ENCODE measurements at places on chromosomes 5 and 9.

GRCh38 chr5:153039501-153039900 lies 451.0 kb upstream of the GRIA1 start:
- no peak for DNase-seq

GRCh38 chr9:113529336-113530009 lies 65.9 kb downstream of the RGS3 start:
- DNase-seq: no peak

DNA sequence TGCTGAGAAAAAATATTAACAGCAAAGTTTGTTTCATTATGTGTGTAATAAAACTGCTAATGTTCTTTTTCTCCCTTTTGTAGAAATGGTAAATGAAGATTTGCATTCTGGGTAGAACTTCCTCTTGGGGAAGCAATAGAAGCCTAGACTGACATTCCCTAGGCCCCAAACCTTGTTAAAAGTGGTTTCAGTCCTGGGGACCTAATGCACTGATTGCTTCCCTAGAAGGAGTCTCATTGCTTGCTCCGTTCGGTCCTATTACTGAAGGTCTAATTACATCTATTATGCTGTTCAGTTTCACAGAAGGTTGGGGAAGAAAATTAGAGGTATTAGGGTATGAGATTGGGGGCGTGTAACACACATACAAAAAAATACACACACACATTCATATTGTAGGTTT lies 893.8 kb downstream of the TLE4 start:
- no peak for DNase-seq

- no peak for DNase-seq
These were observed 62.1 kb upstream of the IL6ST start for GRCh38 chr5:56056875-56057274.

DNA sequence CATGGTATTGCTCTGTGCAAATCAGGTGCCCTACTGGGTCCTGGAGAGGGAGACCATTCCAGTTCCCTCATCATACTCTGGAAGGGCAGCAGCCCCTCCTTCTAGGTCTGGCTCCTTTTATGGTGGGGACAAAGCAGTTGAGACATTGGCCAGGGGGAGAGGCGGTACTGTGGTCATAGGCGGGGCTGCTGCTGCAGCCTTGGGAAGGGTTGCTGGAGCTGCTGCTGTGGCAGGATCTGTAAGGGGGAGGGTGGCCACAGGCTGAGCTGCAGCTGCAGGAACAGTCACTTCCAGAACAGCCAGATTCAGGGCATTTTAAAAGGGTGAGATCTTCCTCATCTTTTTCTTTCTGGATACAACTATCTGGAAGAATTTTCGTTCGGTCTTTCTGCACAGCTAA lies 233.0 kb upstream of the SGCD start:
- no peak for DNase-seq

GRCh38 chr5:139642891-139643871 lies 5.0 kb upstream of the CXXC5 start:
- DNase-seq: no peak

DNA sequence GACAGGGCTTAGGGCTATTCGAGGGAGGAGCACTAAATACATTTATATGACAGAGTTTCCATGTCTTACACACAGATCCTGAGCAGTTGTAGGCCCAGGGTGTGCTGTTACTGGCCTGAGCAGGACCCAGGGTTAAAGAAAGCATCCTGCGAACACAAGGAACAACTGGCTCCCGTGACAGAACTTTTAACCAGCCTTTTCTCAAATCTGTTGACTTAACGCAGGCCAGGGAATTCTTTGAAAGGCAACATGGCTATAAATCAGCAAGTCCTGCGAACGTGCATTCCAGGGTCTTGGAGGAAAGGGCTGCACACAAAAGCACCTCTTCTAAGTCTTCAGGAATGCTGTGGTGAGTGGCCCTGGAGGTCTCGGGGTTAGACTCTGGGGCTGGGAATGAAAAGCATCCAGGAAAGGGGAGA lies 45.2 kb upstream of the ANKRD55 start:
- peak; percentile 75 for DNase-seq

GRCh38 chr5:132225165-132226032 lies 2.3 kb downstream of the P4HA2 start:
- DNase-seq: peak; percentile 61

DNA sequence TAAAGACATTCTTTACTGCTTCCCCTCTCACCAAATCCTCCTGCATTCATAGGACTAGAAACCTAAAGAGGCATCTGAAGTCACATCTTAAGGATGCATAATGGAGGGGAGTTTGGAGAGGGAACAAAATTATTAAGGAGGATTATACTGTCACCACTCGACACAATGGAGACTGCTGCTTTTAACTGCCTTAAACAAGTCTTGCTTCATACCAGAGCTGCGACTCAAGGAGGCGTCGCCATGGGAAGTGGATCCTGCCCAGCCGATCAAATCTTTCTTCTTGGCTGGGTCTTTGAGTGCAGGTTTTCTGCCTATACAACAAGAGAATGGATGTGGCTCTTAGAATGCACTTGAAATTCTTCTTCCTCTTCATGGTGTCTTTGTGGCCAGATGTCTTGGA lies 66.7 kb upstream of the FOXE1 start:
- peak; percentile 19 for DNase-seq

DNA sequence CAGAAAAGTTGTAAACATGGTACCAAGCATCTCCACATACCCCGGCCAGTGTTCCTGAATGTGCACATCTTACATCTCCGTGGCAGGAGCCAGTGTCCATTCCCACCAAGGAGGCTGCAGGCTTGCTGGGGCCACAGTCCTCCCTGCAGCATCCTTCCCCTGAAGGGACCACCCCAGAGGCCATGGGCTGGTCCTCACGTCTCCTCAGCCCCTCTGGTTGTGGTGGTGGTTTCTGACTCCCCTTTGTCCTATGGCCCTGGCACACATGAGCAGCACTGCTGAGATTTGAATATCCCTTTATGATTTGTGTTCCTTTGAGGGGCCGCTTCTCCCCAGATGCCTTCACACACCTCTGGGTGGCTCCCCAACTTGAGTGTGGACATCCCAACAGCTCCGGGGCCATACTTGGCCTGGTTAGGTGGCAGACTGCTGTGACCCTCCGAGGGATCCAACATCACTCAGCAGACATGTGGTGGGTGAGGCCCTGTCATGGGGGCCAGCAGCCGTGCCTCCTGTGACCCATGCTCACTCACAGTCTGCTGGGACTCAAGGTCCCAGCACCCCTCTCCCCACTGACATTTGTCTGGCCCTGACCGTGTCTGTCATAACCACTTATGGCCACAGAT lies 14.3 kb downstream of the PHF2 start:
- DNase-seq: no peak

GRCh38 chr5:95866435-95867040 lies 44.0 kb upstream of the GLRX start:
- DNase-seq: peak; percentile 42

GRCh38 chr5:67094476-67095300 lies 101.9 kb downstream of the CD180 start:
- DNase-seq: peak; percentile 96

- peak; percentile 26 for DNase-seq
These were observed 32.5 kb upstream of the SSBP2 start for GRCh38 chr5:81783401-81783800.

DNA sequence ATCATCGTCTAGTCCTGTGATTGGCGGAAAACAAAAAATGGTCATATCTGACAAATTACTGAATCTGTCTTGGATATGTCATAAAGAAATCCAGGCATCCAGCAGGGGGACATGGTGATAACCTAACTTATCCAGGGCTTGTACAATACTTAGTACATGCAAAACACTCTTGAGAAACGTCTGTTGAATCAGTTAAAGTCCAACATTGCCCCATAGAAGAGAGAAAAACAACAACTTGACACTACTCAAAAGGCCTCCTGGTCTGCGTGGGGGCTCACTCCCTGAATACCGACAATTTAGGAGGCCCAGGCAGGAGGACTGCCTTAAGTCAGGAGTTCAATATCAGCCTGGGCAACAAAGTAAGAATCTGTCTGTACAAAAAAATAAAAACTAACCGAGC lies 217.5 kb downstream of the DCP2 start:
- no peak for DNase-seq

DNA sequence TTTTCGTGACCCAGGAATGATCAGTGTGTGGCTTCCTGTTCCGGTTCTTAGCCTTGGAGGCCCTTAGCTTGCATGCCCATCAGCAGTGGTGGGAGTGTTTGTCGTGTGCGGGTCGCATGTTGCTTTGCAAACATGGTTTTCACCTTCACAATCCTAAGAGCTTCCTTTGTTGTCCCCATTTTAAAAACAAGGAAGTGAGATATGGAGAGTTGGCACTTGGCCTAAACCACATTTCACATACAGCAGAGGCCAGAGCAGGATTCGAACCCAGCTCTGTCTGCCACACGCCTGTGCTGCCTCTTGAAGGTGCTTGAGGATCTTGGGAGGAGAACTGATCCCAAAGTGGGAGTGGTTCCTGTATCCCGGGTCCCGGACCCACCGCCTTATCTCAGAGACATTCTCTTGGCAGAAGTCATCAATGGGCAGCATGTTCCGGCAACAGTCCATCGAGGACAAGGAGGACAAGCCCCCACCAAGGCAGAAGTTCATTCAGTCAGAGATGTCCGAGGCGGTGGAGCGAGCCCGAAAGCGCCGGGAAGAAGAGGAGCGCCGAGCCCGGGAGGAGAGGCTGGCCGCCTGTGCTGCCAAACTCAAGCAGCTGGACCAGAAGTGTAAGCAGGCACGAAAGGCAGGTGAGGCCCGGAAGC lies 38.2 kb upstream of the POMT1 start:
- DNase-seq: no peak

DNA sequence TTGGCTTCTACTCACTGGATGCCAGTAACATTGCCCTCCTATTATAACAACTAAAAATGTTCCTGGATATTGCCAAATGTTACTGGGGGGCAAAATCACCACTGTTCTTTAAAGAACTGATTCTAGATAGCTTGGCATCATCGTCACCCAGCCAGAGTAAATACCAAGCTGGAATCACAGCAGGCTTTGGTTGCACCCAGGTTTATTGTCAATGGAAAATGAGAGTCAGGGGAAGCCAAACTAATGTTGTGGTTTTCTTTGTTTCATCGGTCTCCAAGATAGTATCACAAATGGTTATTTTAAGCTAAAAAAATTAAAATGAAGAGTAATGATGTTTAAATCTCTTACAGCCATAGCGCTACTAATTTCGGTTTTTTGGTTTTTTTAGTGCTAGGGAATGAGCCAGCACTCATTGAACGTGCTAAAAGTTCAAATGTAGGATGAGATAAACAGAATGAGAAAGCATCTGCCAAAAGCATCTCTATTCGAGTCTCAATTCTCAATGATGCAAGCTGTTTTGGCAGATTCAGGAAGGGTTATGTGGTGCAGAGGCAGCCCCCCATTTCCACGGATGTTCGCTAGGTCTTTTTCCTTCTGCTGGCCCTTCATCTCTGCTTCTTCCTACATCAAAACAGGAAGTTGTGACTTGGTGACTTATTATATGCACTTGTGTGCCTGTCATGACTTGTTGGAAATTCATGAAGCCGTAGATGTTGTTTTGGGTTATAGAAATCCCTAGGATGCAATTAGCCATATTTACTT lies 558.0 kb downstream of the EBF1 start:
- no peak for DNase-seq

DNA sequence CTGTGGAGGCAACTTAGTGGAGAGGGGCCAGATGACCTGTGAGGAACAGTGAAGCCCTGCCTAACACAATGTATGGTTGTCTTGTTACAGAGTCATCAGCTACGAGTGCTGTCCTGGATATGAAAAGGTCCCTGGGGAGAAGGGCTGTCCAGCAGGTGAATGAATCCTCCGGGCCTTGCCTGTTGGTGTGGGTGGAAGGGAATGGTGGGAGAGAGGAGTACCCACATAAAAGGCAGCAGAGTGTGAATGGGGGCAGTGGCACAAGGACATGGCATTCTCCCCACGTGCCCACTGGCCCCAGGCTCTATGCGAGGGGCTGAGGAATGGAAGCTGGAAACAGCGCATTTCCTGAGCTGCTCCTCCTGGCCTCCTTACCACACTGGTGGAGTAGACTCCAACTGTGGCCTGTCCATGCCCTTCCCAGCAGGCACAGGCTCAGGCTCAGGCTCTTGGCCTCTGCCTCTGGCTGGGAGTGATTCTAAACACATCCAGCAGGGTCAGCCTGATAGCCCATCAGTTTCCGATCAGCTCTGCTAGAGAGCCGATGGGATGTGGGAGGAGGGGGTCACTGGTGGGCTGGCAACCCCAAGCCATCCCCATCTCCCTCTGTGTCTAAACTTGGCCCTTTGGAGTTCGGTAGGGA lies 15.3 kb downstream of the TGFBI start:
- no peak for DNase-seq
